ENCODE measurements at places on chromosomes 1 and 21.

GRCh38 chr1:26626994-26627393 lies 68.8 kb upstream of the ARID1A start:
- DNase-seq, result no peak

DNA sequence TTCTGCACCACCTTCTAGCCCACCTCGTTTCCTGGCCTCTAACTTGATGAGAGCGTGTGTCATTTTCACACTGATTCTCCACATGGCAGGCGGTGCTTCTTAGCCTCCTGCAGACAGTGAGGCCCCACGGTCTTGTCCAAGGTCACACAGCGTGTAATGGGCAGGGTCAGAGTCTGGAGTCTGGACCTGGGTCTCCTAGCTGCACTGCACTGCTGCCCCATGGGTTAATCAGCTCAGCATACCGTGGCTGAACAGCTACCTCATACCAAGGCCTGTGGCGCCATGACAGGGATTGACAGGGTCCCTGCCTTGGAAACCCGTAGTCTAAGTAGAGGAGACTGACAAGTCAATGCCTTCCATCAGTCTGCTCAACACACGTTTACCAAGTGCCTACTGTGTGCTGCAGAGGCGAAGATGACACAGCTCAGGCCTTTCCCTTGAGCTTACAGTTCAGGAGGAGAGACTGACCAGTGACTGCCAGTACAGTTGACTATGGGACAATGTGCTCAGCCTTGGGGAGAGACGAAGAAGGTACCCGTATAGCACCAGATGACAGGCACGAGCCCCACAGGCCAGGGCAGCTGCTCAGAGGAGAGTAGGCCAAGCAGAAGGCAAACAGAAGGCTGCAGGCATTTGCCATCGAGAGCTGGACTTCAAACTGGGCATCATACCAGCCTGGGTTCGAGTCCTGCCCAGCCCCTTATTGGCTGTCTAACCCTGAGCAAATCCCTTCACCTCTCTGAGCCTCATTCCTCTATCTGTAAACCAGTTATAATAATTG lies 5.5 kb downstream of the PCSK9 start:
- no peak for DNase-seq

GRCh38 chr1:22334860-22335550 lies 116.6 kb upstream of the ZBTB40 start:
- no peak for DNase-seq

DNA sequence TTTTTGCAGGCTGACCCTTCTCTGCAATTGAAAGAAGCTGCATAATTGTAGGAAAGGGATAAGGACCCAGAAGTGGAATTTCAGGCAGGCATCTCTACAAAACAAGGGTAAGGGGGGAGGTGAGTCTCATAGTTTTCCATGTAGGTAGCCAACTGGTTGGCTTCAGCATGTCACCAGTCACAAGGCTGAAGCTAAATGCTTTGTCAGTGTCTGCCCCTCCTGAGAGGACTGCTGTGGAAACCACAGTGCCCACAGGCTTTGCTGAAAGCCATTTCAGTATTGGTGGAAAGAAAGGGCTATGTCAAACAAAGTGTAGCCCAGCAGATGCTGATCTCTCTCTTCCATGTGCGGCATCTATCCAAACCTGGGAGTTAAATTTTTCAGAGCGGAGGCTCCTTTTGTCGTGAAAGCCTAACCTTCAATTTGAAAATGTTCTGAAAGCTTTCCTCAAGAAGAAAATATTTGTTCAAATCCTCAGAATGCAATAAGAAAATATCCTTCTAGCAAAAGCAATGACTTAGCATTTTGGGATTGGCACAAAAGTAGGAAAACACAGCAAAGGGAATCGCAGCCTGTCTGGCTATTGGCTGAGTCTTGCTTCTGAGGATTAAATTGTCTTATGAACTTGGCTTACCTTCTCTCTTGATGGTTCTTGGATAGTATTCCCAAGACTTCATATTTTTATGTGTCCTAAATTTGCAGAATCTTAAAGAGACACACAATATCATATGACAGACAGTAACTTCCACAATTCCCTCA lies 591.7 kb downstream of the PLPP3 start:
- DNase-seq, result no peak

DNA sequence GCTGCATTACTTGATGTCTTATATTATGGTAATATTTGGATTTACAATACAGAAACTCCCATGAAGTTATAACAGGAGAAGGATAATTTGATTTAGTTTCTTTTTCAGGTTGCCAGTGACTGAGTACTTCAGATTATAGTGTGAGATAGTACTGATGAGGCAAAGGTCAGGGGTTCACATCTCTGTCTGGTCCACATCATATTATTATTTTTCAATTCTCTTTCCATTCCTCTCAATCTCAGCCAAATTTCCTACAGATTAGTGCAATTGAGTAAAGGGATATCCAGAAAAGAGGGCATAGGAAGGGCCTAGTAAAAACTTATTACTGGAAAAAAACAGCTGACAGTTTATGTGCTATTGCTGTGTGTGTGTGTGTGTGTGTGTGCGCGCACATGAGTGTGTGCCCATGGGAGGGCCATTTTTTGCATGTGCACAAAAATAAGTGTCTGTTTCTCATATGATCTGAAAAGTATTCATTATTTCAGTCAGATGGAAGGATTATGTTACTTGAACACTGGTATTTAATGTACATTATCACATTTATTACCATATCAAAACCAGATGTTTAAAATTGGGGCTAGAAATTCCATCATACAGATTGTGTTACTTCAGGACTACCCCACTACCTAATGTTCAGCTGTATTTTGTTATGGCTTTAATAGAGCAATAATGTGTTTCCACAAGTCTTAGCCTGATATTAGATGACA lies 78.3 kb upstream of the KCNK2 start:
- no peak for DNase-seq

DNA sequence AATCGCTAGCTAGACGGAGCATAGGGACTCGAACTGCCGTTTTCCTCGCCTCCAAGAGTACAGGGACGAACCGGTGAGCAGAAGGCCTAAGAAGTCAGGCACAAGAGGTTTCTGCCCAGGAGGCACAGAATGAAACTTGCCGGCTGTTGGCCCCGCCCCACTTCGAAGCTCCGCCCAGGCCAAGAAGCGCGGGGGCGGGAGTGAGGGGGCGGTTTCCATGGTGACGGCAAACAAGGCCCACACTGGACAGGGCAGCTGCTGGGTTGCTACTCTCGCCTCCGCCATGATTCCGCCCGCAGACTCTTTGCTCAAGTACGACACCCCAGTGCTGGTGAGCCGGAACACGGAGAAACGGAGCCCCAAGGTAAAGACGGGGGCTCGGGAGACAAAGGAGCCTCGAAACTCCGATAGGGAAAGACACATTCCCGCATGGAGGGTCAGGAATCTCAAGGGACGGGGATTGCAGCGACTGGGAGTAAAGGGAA lies at the start of gene DNALI1:
Gene DNALI1 (plus strand): TSS at position 229 of the 485 bp plus-strand sequence. CDS start 55 bp downstream, at position 284.
- no peak for DNase-seq

- DNase-seq, result no peak
Measured at GRCh38 chr1:49102752-49103151, 326.1 kb upstream of the BEND5 start.

GRCh38 chr1:232278925-232279324 lies 351.0 kb downstream of the SIPA1L2 start:
- no peak for DNase-seq

DNA sequence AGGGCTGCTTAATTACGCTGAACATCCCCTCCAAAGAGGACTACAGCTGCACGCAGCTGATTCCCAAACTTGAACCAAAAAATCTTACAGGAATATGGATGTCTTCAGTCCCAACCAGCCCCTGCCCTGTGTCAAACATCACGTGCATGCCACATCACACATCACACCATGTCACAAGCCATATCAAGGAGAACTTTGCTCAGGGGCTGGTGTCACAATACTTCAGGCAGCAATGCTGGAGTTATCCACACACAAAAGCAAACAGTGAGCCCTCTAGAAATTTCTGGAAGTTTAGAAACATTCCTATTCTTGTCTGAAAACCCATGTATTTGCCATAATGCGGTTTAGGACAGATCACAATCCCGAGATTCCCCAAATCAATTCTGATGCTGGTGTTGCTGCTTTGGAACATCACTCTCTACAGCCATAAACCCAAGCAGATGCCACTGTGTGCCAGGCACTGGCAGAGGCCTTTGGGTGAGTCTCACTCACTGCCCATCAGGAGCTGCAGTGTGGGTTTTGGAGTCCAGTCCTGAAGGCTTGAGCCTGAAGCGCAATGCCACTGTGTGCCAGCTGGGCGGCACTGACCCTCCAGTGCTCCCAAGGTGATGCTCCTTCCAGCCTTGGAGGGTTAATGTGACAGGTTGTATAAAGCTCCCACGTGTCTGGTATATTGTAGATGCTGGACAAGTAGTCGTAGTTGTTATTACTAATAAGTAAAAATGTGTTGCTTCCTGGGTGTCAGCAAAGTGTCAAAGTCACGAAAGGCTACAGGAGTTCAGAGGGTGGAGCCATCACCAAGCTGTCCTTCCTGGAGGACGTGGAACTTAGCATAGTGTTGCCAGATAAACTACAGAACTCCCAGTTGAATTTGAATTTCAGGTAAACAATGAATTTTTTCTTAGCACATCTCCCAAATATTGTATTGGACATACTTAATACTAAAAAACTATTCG lies 20.1 kb upstream of the EFNA1 start:
- DNase-seq, result no peak

GRCh38 chr1:80448081-80448480 lies 1352.7 kb upstream of the ADGRL2 start:
- no peak for DNase-seq

DNA sequence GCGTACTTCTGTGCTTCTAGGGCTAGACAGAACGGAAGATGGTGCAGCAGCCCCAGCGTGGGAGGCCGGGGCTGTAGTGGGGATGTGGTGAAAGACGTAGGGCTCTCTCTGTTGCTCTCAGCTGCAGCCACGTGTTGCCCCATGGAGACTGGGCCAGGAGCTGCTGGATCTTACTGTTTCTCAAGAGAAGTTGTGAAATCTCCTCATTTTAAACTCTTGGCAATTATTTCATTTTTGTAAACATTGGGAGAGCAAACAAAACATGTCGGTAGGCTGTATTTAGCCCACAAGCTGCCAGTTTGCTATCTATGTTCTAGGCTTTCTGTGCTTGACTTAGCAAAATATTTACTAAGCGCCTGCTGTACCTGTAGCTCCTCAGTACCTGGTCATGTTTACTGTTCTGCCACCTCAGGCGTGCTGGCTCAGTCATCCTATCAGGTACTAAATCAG lies 15.9 kb upstream of the ELOA start:
- DNase-seq, result no peak

- no peak for DNase-seq
Measured at GRCh38 chr21:14693997-14694396, 147.9 kb upstream of the SAMSN1 start.

DNA sequence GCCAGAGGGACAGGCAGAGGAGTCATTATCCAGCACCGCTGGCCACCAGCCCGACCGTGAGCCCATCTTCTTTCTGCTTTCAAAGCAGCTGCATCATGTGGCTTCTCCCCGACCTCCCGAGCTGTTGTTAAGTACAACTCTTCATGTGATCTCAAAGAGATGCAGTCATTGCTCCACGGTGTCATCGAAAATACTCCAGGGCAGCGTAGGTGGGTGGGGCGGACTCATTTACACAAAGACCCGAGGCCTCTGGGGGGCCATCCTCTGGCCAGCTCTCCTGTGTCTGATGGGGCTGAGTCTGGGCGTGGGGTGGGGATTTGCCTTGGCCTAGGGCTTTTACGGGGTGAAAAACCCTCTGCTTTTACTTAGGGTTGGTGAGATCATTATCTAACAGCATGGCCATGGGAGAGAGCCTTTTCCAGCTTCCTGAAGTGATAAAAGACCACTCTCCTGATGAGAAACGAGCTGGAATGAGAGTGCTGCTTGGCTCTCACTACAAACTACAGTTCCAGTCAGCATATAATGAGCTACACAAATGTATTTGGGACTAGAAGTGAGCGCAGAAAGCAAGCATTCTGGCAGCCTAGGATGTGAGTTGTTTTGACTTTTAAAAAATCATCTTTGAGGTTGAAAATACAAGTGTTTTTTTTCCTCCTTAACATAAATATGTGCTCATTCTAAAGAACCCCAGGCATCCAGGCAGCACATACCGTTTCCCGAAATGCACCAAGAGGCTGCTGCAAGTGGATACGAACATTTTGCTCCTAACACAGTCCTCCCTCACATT lies 165.0 kb downstream of the RHOU start:
- no peak for DNase-seq

DNA sequence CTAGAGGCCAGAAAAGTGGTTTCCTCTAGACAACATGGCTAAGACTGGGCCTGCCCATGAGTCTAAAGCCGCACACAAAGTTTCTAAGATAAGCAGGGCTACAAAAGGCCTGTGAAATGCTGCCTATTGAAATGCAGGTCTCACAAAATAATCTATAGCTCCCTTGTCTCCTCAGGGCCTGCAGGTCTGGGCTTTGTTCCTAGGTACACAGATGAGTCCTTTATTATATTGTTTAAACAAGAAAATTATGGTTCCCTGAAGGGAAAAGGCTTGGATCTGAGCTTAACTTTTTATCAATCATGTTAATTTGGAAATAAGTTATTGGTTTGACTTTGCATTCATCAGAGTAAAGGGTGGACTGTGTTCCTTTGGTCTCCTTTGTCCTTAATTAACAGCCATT lies 413.4 kb upstream of the BEND5 start:
- DNase-seq, result no peak

DNA sequence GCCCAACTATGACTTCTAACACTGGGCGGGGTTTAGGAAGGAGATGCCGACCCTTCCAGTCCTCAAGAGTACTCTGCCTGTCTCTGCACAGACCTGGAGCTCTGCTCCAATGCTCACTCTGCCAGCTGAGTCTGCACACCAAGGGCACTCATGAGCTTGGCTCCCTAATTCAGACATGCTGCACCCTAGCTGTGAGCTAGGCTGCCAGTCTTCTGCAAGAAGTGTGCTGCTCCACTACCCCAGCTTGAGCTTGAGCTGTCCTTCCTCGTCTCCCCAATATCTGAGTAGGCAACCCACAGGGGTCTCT lies 13.2 kb downstream of the TP53BP2 start:
- no peak for DNase-seq

DNA sequence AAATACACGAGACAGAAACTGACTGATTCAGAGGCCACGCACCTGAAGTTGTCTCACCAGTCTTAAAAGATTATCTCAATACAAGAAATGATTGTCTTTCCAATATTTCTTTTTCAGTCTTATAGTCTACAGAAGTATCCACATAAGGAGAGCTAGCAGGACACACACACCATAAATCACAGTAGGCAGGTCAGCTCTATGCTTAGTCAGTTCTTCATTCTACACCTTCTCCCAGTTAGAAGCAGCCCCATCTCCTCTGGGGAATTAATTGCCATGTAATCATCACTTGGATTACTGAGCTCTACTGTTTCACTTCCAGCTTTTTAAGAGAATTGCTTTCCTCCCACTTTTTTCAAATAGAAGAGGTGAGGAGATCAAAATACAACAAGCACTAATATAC lies 59.6 kb downstream of the SMYD3 start:
- no peak for DNase-seq

DNA sequence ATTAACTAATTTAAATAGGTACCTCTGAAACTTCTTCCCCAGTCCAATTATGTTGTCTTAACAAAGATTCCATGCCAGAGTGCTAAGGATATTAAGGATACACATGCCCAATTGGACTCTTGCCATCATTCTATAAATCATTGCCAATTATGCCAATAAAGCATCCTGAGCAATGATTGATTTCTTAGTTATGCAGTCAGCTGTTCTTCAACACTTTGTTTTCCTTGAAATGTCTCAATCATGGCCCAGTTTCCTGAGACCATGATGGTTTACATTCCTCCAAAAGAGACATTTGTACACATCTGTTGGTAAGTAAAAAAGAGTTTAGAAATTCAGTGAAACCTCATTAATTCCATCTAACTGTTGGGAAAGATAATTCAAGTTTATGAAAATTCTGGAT lies 180.4 kb upstream of the PKN2 start:
- no peak for DNase-seq
